ENCODE measurements at places on chromosomes 7 and 10. TPM values are rescaled to one million over a fixed set of nuclear protein-coding genes. Genes with fewer than 3 reads are reported as not detected.

The FFAR4 gene
- not detected for total RNA-seq

The GPR26 gene
- not detected for total RNA-seq

The CXCL12 gene
- total RNA-seq, result 1.4 TPM

The EFCAB10 gene
- total RNA-seq, result not detected

The SLC35G1 gene
- 3.3 TPM for total RNA-seq

The PLEKHS1 gene
- total RNA-seq, result not detected

The CD36 gene
- total RNA-seq, result 0.58 TPM

The PODXL gene
- 264 TPM for total RNA-seq

The HSPA14 gene
- 18.0 TPM for total RNA-seq

The GBF1 gene
- total RNA-seq, result 49.7 TPM

The ANKRD26 gene
- 7.2 TPM for total RNA-seq

The IGFBP1 gene
- 2.3 TPM for total RNA-seq

The CYP3A7 gene
- total RNA-seq, result not detected

The HYAL4 gene
- not detected for total RNA-seq

The C10orf67 gene
- not detected for total RNA-seq

The CYP2C19 gene
- total RNA-seq, result not detected

The GATA3 gene
- 30.9 TPM for total RNA-seq

The FAM24B gene
- 8.5 TPM for total RNA-seq

The NAT16 gene
- total RNA-seq, result not detected

The CPEB3 gene
- total RNA-seq, result 2.3 TPM

The SNCG gene
- total RNA-seq, result 31.4 TPM

The AKR1D1 gene
- not detected for total RNA-seq

The GIMAP6 gene
- total RNA-seq, result 87.8 TPM

The EGR2 gene
- total RNA-seq, result 0.46 TPM

The PON1 gene
- total RNA-seq, result not detected

The HOGA1 gene
- total RNA-seq, result 0.91 TPM

The AKR1C3 gene
- 4.8 TPM for total RNA-seq

The KIAA1549 gene
- 12.4 TPM for total RNA-seq

The SFRP4 gene
- not detected for total RNA-seq

The UPK3BL2 gene
- 29.8 TPM for total RNA-seq

The ANXA8L1 gene
- total RNA-seq, result not detected

The ACTL6B gene
- total RNA-seq, result not detected

The PILRA gene
- 1.3 TPM for total RNA-seq

The GJC3 gene
- total RNA-seq, result not detected

The CRCP gene
- total RNA-seq, result 20.3 TPM

The SPDYE1 gene
- not detected for total RNA-seq

The ZNF800 gene
- 35.4 TPM for total RNA-seq

The CHAT gene
- total RNA-seq, result not detected

The PTPRN2 gene
- 0.51 TPM for total RNA-seq

The BHLHA15 gene
- total RNA-seq, result 1.2 TPM

The TLX1 gene
- not detected for total RNA-seq

The LEP gene
- total RNA-seq, result not detected

The RBP3 gene
- total RNA-seq, result not detected

The CYP2C8 gene
- total RNA-seq, result not detected

The MBL2 gene
- not detected for total RNA-seq

The TES gene
- total RNA-seq, result 50.5 TPM

The SUGCT gene
- total RNA-seq, result 2.2 TPM

The CPED1 gene
- total RNA-seq, result 0.22 TPM

The CDNF gene
- total RNA-seq, result 0.99 TPM

The PSD gene
- total RNA-seq, result 0.40 TPM

The EVX1 gene
- not detected for total RNA-seq

Data from endothelial cell of umbilical vein (primary cell).